ENCODE measurements at places on chromosomes 16 and 17.
A peak's percentile ranks its signal among the peaks of the same experiment; 100 is the strongest.

GRCh38 chr16:14292051-14292825 is 221.1 kb downstream of the MRTFB start:
- no peak for DNase-seq

DNA sequence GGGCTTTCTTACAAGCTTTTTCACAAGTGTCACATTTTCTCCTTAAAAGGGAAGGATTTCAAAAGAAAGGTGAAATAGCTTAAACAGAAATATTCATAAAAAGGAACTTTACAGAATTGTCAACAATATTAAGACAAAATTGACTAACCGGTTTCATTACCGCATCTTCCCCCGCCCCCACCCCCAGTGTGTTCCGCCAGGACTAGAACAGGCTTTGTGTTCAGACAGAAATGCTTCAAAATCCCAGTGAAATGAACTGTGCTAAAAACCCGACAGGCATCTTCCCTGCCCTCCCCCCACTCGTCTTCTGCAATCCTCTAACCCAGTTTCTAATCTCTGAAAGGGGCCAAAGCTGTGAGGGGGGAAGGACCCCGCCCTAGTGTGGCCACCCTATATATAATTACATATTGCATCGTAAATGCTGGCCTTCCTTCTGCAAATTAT is 990 bp upstream of the ROGDI start:
- no peak for DNase-seq

- no peak for DNase-seq
Measured at GRCh38 chr16:47028767-47029377, 55.4 kb upstream of the DNAJA2 start.

- no peak for DNase-seq
Measured at GRCh38 chr17:1413281-1413791, 13.3 kb upstream of the YWHAE start.

DNA sequence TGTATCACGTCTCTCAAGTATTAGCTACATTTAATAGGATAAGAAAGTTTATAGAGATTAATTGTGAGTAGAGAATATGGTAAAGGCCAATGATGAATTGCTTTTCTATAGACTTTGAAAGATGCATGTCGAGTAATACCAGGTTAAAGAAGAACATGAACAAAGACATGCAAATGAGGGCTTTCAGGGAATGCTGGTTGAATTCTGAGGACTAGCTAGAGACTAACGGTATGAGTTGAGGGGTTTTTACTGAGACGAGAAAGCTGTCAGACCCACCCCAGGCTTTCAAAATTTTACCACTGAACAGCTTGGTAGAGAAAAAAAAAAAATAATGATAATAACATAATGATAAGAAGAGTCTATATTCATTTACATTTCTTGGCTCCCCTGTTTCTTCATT is 796.0 kb upstream of the CDH8 start:
- no peak for DNase-seq

GRCh38 chr16:29820730-29821642 is 724 bp downstream of the MVP start:
- DNase-seq: peak; percentile 57

DNA sequence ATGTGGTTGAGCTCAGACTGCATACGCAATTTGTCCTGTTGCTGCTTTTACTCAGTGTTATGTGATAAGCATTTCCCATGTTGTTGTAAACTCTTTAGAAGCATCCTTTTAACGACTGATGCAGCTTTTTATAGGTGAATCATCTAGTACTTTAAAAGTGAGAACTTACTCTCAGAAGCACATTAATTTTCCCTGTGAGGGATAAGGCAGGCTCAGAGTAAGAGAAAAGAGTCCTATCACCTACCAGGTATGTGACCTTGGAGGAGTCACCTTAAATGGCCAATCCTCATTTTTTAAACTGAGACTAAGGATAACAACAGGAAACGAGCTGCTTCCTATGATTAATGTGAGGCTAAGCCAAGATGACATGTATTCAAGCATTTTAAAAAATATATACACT is 34.4 kb upstream of the GAN start:
- no peak for DNase-seq

DNA sequence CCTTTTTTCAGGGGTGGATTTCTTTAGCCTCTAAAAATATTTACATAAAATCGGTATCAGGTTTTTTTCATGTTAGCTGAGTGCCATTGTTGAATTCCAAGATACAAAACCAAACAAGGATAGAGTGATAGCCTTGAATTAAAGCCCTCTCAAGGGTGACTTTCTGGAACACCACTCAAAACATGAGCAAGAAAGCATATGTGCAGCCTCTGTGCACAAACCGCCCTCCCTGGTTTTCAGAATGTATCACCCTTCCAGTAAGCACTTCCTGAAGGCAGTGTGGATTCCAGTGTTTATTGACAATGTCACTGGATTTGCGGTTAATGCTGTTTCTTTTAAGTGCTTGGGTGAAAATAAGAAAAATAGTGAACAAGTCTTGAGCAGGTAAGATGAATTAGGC is 597.7 kb downstream of the TMEM114 start:
- no peak for DNase-seq

DNA sequence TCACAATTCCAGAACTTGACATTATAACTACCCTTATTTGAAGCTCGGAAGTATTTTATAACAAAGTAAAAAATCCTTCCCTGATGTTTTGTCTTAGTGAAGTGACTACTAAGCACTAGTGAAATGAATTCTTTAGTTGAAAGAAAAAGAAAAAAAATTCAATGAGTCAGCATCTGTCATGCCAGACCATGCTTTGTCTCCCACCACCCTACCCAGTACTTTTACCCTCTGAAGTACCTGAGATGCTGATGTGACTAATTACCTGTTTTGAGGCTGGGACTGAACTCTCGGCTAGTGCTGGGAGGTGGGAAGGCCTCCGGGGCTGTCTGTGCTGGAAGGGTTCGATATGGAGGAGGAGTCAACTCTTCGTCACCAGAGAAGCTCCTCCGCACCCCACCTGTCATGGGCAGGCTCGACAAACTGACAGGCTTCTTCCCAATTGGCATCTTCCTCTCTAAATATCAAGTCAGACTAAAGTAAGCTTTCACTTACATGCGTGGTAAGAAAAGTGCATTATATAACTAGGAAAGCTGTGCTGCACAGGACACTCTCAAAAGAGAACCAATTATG is 19.6 kb downstream of the NME2 start:
- DNase-seq: no peak

DNA sequence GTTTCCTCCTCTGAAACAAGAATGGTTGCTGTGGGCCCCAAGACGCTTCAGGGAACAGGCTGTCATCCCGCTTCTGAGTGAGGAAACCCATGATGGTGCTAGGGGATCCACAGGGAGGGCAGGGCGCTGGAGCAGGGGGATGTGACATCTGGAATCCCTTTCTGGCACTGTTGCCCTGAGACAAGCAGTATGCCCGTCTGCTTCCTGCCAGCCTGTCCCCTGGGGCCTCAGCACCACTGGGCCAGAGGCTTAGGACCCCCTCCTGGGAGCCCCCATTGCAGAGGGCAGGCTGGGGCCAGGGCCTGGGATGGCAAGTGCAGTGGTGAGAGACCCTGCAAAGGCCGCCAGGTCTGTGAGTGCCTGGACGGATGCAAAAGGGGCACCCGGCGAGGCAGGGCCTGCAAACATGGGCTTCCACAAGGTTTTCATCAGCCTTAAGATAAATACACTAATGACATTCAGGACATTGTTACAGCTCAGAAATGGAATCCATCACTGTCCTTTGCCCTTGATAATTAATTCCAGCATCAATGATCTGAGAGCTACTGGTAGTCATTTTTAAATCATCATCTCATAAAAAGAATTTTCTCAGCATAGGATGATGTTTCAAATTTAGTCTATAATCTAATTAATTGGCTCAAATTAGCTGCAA is 51.6 kb downstream of the PRMT7 start:
- DNase-seq: no peak

- no peak for DNase-seq
Measured at GRCh38 chr17:11901931-11902330, 95.3 kb downstream of the ZNF18 start.

DNA sequence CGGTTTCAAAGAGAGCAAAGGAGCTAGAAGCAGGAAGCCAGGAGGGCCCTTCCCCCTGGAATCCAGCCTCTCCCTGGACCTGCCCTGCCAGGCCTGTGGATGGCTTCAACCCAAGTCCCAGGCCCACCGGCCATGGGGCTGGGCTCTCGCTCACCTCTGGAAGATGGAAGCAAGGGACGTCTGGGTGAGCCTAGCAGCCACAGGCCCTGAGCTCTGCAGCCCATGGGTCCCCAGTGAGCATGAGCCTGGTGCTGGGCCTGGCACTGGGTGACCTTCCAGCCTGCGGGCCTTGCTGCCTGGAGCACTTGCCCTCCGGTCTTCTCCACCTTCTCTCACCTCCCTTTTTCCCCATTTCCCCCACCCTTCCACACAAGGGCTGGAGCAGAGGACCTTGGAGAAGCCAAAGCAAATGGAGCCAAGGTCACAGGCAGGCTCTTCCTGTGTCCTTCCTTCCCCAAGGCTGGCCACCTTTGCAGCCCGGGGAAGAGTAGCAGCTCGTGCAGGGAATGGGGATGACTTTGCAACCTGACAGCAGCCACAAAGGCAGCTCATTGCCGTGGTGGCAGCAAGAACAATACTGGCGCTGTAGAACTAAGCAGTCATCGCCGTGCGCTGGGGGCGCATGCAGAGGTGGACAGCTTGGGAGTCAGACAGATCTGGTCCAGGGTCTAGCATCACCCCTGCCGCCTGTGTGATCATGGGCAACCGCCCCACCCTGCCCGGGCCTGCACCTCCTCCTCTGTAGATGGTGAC is 86.6 kb downstream of the AMFR start:
- no peak for DNase-seq

DNA sequence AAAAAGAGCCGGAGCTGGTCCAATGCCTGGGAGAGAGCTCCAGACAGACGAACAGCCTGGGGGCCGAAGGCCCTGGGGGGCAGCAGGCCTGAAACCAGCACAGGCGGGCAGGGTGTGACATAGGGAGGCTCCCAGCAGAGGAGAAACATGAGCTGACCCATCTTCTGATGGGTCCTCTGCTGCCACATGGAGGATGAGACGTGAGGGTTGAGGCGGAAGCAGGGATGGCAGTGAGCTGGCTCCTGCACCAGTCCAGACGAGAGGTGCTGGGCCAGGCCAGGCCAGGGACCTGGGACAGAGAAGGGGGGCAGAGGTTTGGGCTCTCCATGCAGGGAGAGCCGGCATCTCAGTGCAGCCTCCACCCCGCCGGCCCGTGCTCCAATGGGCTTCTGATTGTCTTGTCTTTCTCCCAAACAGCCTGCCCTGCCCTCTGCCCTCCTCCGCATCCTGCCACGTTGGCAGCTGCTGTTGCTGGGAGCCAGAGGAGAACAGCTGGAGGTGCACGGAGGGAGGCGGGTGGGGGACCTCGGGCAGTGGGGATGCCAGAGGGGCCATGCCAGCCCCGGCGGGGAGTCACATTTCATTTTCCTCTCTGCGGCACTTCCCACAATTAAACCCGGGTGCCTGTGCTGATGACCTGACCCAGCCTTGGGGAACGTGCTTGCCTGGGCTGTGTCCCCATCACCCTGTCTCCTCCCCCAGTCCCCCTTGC is 139.1 kb upstream of the GSE1 start:
- DNase-seq: no peak

DNA sequence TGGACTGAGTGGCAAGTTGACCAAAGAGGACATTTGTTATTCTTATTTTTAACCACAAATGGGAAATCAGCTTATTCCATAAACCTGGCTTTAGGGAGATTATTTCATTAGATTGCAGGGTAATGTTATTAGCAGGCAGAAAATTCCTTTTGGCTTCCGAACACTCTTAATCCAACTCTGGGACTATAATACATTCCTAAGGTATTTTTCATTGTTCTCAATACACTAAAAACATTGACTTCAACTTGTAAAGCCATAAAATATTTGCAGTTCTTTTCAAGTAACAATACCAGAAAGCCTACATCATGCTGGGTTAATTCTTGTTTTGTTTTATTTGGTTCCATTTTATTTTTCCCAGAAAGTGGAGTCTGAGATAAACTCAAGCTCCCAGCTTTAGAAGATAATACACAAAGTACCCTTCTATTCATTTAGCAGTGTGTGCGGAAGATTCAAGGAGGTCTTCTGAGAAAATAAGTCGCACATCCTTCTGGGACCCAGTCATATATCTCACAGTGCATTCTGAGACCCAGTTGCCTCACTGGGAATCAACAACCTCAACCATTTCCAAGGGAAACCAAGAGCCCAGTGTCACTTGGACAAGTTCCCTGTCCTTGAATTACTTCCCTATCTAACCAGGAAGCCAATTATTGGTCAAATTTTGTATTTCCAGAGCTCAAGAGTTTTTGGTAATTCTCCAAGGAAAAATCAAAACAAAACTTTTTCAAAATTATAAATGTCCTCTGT is 389.6 kb upstream of the DYNLRB2 start:
- DNase-seq: no peak

DNA sequence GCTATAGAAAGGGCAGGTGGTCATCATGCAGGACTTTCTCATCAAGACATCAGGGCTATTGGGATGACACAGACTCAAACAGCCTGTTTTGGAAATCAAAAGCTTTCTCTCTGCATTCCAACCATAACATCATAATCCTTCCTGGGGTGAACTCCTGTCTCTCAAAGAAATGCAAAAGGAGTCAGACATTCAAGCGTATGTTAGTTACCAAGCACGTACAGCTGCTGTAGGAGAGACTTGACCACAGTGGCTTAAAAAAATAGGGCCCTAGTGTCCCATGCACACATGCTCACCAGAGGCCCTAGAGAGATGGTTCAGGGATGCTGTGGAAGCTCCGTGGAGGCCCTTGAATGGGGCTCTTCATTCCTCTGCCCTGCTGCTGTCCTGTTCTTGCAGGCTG is 24.6 kb upstream of the FOXF1 start:
- no peak for DNase-seq

GRCh38 chr16:73794994-73795393 is 501.6 kb upstream of the PSMD7 start:
- no peak for DNase-seq

DNA sequence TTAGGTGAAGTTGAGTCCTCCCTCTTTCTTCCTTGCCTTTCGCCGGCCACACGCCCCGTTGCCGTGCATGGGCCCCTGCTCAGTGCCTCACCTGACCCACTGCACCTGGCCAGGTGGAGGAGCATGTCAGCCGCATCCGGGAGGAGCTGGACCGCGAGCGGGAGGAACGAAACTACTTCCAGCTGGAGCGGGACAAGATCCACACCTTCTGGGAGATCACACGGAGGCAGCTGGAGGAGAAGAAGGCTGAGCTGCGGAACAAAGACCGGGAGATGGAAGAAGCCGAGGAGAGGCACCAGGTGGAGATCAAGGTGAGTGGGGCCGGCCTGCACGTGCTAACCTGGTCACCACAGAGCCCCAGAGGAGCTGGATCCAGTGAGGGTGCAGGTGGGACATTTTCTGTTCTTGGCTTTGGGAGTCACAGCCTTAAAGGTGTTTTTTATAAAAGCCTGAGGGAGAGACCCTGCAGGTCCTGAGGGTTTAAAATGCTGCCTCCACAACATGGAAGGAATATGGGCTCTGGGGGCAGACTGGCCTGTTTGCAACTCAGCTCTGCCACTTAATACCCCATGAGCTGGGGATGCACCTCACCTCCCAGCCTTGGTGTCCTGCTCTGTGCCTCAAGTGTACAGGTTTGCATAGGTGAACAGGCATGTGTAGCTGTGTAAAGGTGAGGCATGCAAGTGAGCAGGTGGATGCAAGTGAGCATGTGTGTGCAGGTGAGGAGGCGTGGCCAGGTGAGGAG is 12.1 kb upstream of the DBNDD1 start:
- no peak for DNase-seq

GRCh38 chr17:16878606-16879005 is 93.3 kb downstream of the TNFRSF13B start:
- DNase-seq: no peak

- no peak for DNase-seq
Measured at GRCh38 chr17:40519089-40519775, 17.8 kb upstream of the TNS4 start.
